ENCODE measurements at places on chromosomes 6 and 20. TPM values are rescaled to one million over a fixed set of nuclear protein-coding genes. Genes with fewer than 3 reads are reported as not detected.

CALHM5 gene
- polyA plus RNA-seq = not detected

SFT2D1 gene
- 166 TPM for polyA plus RNA-seq

MOXD1 gene
- polyA plus RNA-seq = not detected

TENT5A gene
- 28.9 TPM for polyA plus RNA-seq

LST1 gene
- polyA plus RNA-seq = 1,103 TPM

RIPOR2 gene
- 179 TPM for polyA plus RNA-seq

IL17A gene
- not detected for polyA plus RNA-seq

CD40 gene
- 18.8 TPM for polyA plus RNA-seq

C6orf58 gene
- polyA plus RNA-seq = not detected

ADGB gene
- not detected for polyA plus RNA-seq

MOG gene
- polyA plus RNA-seq = not detected

HMGA1 gene
- polyA plus RNA-seq = 49.2 TPM

RAB32 gene
- polyA plus RNA-seq = 57.7 TPM

BANF2 gene
- polyA plus RNA-seq = not detected

DNA sequence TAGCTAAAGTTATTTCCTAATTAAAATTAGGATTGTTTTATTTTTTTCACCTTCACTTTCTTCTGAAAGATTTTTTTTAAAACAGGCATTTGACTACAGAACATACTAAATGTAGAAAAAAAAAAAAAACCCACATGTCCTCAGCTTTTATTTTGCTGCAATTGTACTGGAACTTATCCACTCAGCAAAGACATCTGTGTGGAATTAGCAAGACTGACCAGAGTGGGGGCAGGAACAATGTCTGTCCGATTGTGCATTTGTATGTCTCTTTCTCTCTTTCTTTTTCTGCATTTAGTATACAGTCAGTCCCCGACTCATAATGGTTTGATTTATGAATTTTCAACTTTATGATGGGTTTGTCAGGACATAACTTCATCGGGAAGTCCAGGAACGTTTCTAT lies 77.3 kb downstream of the CHD6 start:
- H3K27ac ChIP-seq = no peak overlapping the region
- no peaks in the 10 kb centered on the region for H3K4me1 ChIP-seq
- no peak for DNase-seq
- H3K27me3 ChIP-seq = no peaks in the 10 kb centered on the region

- no peaks in the 10 kb centered on the region for H3K27me3 ChIP-seq
- peaks cover 10% of the 10 kb centered on the region for H3K4me1 ChIP-seq
- no peak overlapping the region for H3K27ac ChIP-seq
- peaks cover 9% of the 10 kb centered on the region for H3K36me3 ChIP-seq
Measured at GRCh38 chr6:20572940-20573339, 38.7 kb downstream of the CDKAL1 start.

DNA sequence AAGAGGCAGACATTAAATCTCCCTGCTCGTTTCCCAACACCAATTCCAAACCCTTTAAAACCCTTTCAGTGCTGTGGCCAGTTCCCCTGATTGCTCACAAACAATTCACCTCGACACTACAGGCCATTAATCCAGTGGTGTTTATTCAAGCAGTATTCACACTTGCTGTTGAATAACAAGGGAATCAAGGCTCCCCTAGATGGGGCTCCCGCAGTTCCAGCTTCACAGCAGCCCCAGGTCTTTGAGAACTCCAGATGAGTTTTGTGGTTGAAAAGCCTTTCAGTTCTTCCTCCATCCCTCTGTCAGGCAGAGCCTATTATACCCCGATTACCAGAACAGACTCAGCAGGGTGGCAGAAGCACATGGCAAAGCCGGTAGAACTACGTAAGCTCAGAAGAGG lies 36.2 kb downstream of the JAG1 start:
- H3K27ac ChIP-seq = no peak overlapping the region
- H3K4me1 ChIP-seq = no peaks in the 10 kb centered on the region
- no peak overlapping the region for H3K4me3 ChIP-seq

- no peak overlapping the region for H3K27ac ChIP-seq
- DNase-seq = no peak
- no peaks in the 10 kb centered on the region for H3K27me3 ChIP-seq
- no peak overlapping the region for H3K4me3 ChIP-seq
- H3K36me3 ChIP-seq = peaks cover 12% of the 10 kb centered on the region
Measured at GRCh38 chr6:161137320-161137719, 136.5 kb downstream of the AGPAT4 start.

GRCh38 chr20:48776306-48776705 lies 51.5 kb downstream of the PREX1 start:
- peak; percentile 62 for DNase-seq
- H3K36me3 ChIP-seq = no peaks in the 10 kb centered on the region
- peaks cover 73% of the 10 kb centered on the region for H3K4me1 ChIP-seq
- no peak overlapping the region for H3K4me3 ChIP-seq
- peak overlapping the region; percentile 94 for H3K27ac ChIP-seq
- no peaks in the 10 kb centered on the region for H3K27me3 ChIP-seq

GRCh38 chr6:7505189-7505699 lies 36.2 kb upstream of the DSP start:
- H3K36me3 ChIP-seq = no peaks in the 10 kb centered on the region
- H3K27ac ChIP-seq = no peak overlapping the region
- DNase-seq = peak; percentile 15
- no peak overlapping the region for H3K4me3 ChIP-seq

DNA sequence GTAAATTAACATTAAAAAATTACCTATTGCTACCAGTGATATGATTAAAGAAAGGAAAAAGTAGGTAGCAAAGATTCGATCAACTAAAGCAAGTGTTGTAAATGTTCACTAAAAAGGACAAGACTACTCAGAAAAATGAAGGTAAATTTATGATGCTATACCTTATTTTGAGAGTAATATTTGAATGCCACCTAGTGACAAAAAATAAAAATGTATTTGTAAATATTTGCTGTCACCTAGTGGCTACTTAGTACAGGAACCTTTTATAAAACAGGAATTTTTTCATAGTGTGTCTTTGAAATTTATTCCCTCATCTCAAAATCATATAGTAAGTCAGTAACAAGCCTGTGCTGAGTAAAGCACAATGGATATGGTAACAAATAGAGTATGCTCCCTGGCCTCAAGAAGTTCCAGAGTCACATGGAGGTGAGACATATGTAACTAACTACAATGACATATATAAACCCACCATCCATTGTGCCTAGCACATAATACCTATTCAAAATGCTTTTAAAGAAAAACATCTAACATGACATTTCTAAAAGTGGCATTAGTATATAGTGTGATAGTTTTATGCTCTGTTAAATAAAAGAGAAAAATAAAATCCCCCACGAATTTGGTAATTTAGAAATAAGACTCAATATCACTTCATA lies 193.1 kb upstream of the SIM1 start:
- no peak overlapping the region for H3K27ac ChIP-seq
- no peak overlapping the region for H3K4me3 ChIP-seq
- H3K27me3 ChIP-seq = no peaks in the 10 kb centered on the region
- DNase-seq = no peak
- peaks cover 12% of the 10 kb centered on the region for H3K36me3 ChIP-seq
- no peaks in the 10 kb centered on the region for H3K4me1 ChIP-seq

GRCh38 chr6:101779051-101779844 lies 385.7 kb downstream of the GRIK2 start:
- no peaks in the 10 kb centered on the region for H3K4me1 ChIP-seq
- no peaks in the 10 kb centered on the region for H3K27me3 ChIP-seq
- no peak for DNase-seq
- H3K27ac ChIP-seq = no peak overlapping the region
- H3K36me3 ChIP-seq = no peaks in the 10 kb centered on the region

GRCh38 chr6:87738000-87738399 lies 36.0 kb upstream of the AKIRIN2 start:
- no peaks in the 10 kb centered on the region for H3K27me3 ChIP-seq
- peaks cover 14% of the 10 kb centered on the region for H3K4me1 ChIP-seq
- no peak overlapping the region for H3K4me3 ChIP-seq

DNA sequence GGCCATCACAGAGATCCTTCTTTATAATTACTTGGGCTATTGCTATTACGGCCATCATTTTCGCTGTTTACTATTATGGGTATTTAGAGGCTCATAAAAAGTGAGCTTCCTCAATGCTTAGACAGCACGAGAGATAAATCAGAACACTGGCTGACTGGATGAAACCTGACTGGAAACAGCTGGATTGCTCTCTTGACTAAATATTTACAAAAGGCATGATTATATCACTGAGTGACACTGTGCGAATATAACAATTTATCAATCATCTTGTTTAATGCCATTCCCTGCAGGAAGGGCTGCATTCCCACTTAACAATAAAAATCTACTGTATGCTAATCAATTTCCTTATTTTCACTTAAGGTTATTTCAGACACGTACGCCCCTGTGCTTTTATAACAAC lies 260.1 kb upstream of the ARID1B start:
- no peaks in the 10 kb centered on the region for H3K36me3 ChIP-seq
- no peak for DNase-seq
- no peaks in the 10 kb centered on the region for H3K4me1 ChIP-seq
- no peaks in the 10 kb centered on the region for H3K27me3 ChIP-seq
- no peak overlapping the region for H3K27ac ChIP-seq
- H3K4me3 ChIP-seq = no peak overlapping the region

- peak within 1 kb of the TSS; percentile 99 for H3K4me3 ChIP-seq
- DNase-seq = peak; percentile 88
- no peaks in the 10 kb centered on the region for H3K36me3 ChIP-seq
- peaks cover 17% of the 10 kb centered on the region for H3K27me3 ChIP-seq
- peak within 1 kb of the TSS; percentile 82 for H3K27ac ChIP-seq
- H3K4me1 ChIP-seq = peaks cover 19% of the 10 kb centered on the region
Measured at GRCh38 chr6:149565527-149566409, at the start of gene GINM1. GINM1 (plus strand) TSS chr6:149566375; CDS start chr6:149566415, 40 bp downstream.

DNA sequence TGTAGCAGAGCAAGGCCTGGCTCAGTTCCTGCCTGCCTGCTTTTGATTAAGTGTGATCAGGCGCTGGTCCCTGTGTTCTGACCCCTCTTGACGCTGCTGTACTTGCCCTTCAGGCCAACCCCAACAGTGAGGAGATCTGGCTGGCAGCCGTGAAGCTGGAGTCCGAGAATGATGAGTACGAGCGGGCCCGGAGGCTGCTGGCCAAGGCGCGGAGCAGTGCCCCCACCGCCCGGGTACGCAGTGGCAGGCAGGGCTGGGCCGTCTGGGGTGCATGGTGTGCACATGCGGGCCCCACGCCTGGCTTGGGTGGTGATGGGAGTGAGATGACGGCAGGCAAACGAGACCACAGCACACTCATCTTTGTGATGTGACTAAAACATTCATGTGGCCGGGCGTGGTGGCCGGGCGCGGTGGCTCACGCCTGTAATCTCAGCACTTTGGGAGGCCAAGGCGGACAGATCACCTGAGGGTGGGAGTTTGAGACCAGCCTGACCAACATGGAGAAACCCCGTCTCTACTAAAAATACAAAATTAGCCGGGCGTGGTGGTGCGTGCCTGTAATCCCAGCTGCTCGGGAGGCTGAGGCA lies 10.1 kb upstream of the C20orf204 start:
- no peak overlapping the region for H3K4me3 ChIP-seq
- no peaks in the 10 kb centered on the region for H3K4me1 ChIP-seq
- no peaks in the 10 kb centered on the region for H3K27me3 ChIP-seq
- DNase-seq = no peak
- no peak overlapping the region for H3K27ac ChIP-seq
- peaks cover 92% of the 10 kb centered on the region for H3K36me3 ChIP-seq

- DNase-seq = peak; percentile 44
- H3K4me3 ChIP-seq = no peak overlapping the region
- H3K4me1 ChIP-seq = no peaks in the 10 kb centered on the region
- no peaks in the 10 kb centered on the region for H3K36me3 ChIP-seq
- no peak overlapping the region for H3K27ac ChIP-seq
Measured at GRCh38 chr20:59598625-59599310, 5.6 kb upstream of the PHACTR3 start.

GRCh38 chr20:19709635-19710335 lies 48.3 kb upstream of the RIN2 start:
- no peaks in the 10 kb centered on the region for H3K36me3 ChIP-seq
- H3K4me1 ChIP-seq = peaks cover 24% of the 10 kb centered on the region
- H3K27me3 ChIP-seq = no peaks in the 10 kb centered on the region
- no peak overlapping the region for H3K27ac ChIP-seq
- no peak for DNase-seq
- no peak overlapping the region for H3K4me3 ChIP-seq

GRCh38 chr6:13741365-13741764 lies 29.7 kb upstream of the RANBP9 start:
- no peak overlapping the region for H3K27ac ChIP-seq
- no peaks in the 10 kb centered on the region for H3K36me3 ChIP-seq
- H3K27me3 ChIP-seq = no peaks in the 10 kb centered on the region
- H3K4me3 ChIP-seq = no peak overlapping the region

- H3K36me3 ChIP-seq = peaks cover 50% of the 10 kb centered on the region
- H3K4me3 ChIP-seq = no peak overlapping the region
- H3K27me3 ChIP-seq = no peaks in the 10 kb centered on the region
- DNase-seq = no peak
Measured at GRCh38 chr6:130045622-130046021, 27.2 kb downstream of the L3MBTL3 start.

GRCh38 chr6:25061289-25061936 lies 125.7 kb upstream of the RIPOR2 start:
- no peak overlapping the region for H3K4me3 ChIP-seq
- no peak overlapping the region for H3K27ac ChIP-seq
- H3K36me3 ChIP-seq = no peaks in the 10 kb centered on the region
- DNase-seq = no peak
- peaks cover 20% of the 10 kb centered on the region for H3K4me1 ChIP-seq

GRCh38 chr20:38810926-38811630 lies 5.6 kb downstream of the PPP1R16B start:
- peaks cover 64% of the 10 kb centered on the region for H3K4me1 ChIP-seq
- H3K36me3 ChIP-seq = no peaks in the 10 kb centered on the region
- peak overlapping the region; percentile 75 for H3K27ac ChIP-seq
- no peaks in the 10 kb centered on the region for H3K27me3 ChIP-seq
- no peak overlapping the region for H3K4me3 ChIP-seq

- H3K27ac ChIP-seq = no peak overlapping the region
- H3K4me1 ChIP-seq = peaks cover 14% of the 10 kb centered on the region
- H3K36me3 ChIP-seq = no peaks in the 10 kb centered on the region
- DNase-seq = no peak
- H3K4me3 ChIP-seq = no peak overlapping the region
Measured at GRCh38 chr6:37062424-37062823, 57.0 kb downstream of the FGD2 start.

DNA sequence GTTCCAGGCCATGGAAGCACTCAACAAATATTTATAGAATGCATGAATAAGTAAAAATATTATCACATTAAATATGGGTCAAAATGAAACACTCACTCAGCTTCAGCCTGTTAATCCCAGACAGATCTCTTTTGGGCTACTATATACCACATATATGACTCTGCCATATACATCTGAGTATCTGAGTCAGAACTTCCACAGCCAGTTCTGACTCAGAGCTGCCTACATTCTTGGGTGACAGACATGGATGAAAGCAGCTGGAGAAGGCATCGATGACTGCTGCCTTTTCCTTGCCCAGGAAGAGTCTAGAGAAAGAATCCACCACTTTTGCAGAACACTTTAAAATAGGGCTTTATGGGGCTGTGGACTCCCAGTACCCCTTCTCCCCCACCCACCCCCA lies 11.5 kb upstream of the PDYN start:
- no peaks in the 10 kb centered on the region for H3K36me3 ChIP-seq
- DNase-seq = no peak
- H3K27ac ChIP-seq = no peak overlapping the region
- H3K27me3 ChIP-seq = peaks cover 2% of the 10 kb centered on the region

DNA sequence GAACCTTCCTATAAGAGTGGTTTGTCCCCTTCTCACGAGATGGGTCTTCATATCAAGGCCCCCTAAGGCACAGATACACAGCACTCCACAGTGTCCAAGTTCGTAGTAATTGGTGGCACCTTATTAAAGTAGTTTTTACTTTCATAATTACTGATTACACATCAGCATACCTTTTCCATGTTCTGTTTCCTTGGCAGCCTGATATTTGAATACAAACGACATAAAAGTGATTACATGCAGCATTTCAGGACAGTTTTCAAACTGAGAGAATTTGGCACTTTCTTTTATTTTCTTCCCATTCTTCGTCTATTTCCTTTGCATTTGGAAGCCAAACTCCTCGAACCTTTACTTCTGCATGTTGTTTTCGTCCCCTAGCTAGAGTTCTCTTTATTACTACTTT lies 139.7 kb downstream of the MTHFD1L start:
- no peak overlapping the region for H3K4me3 ChIP-seq
- H3K4me1 ChIP-seq = peaks cover 33% of the 10 kb centered on the region
- H3K27me3 ChIP-seq = no peaks in the 10 kb centered on the region
- no peaks in the 10 kb centered on the region for H3K36me3 ChIP-seq

Data from CD14-positive monocyte (primary cell).